Activated CD4-positive, alpha-beta memory T cell treated with anti-CD3 and anti-CD28 coated beads, Interleukin-2, amount 10 ng/mL, durations not matched to agents 7 days and 5 days (primary cell): ENCODE measurements at places on chromosomes 7 and 10.

DNA sequence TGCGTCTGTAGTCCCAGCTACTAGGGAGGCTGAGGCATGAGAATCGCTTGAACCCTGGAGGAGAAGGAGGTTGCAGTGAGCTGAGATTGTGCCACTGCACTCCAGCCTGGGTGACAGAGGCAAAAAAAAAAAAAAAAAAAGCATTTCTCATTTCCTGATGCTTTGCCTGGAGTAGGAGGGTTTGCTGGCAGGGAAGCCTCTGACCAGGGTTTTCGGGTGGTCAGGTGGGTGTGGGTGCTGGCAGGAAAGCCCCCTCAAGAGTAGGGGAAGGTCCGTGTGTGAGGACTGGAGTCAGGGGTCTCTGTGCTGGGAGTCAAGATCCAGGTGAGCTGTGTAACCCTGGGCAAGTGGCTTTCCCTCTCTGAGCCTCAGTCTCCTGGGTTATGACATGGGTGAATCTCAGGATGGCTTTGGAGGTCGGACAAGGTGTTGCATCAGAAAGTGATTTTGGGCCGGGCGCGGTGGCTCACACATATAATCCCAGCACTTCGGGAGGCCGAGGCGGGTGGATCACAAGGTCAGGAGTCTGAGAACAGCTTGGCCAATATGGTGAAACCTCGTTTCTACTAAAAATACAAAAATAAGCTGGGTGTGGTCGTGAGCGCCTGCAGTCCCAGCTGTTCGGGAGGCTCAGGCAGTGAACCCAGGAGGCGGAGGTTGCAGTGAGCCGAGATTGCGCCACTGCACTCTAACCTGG, 3.2 kb downstream of the AMZ1 start:
- no peak for DNase-seq

DNA sequence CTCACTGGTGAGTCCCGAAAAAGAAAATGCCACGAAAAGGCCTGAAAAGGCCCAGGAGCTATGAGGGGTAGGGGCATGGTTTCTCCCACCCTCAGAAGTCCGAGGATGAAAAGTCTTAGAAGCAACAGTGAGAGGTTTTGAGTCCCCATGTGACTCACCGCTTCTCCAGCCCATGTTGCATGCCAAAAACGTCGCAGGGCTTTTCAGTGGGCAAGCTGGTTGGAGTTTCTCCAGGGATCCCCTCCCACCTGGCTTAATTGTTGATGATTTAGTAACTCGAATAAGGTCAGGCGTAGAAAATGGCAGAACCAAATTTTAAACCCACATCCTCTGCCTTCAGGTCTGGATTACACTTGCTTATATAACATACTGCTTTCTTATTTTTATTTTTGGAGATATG, 96.3 kb upstream of the ARMC3 start:
- no peak for DNase-seq

- no peak for DNase-seq
Observed at GRCh38 chr10:75403144-75403938, 1.8 kb upstream of the ZNF503 start.

DNA sequence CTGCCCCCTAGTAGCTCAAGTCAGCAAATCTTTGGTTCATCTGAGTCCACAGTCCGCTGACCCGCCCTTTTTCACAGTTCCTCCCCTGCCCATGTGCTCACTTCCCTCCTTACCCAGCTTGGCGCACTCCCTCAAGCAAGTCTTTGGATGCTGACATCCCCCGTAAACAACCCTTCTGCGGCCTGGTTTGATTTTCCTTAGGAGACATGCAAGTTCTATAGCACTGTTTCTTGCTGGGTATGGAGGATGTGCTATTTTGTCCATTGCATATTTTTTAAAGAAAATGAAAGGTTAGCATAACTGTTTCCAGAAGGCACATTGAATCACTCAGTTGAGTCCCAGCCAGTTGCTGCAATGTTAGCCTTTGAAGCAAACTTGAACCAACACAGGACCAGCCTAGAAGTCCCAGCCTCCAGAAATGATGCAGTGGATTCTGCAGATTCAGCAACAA, 38.2 kb downstream of the HTRA1 start:
- no peak for DNase-seq

GRCh38 chr10:123320091-123320490, 165.9 kb downstream of the BUB3 start:
- no peak for DNase-seq

DNA sequence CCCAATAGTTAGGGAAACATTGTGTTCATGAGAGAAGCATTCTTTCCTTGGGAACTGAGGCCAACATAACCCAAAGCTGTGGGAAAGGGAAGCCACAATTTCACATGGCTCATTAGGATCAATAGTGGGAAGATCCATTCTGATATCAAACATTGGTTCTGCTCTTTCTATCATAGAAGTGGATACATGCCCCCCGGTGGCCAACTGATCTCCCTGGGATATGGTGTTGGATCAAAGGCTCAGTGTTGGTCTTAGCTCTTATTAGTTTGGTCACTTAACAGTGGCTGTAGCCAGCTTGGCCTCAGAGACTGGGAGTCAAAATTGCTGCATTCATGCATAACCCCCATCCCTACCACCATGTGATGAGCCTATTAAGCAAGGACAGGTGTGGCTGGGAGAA, 6.7 kb upstream of the GIMAP4 start:
- DNase-seq: no peak

DNA sequence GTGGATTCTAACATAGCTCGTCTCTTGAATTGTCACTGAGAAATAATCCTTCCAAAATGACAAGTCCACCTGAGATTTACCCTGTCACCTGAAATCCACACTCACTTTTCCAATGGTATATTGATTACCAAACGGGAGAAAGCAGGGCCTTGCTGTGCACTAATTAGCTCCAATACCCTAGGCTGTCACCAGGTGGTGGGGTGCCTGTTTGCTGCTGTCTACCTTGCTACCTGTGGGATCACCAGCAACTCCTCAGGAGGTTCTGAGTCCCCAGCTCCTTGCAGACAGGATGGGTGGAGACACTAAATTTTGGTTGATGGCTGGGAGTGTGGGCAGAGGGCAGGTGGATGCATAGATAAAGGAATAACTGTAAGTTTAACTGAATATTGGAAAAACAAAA, 237.2 kb upstream of the ZNF32 start:
- no peak for DNase-seq

DNA sequence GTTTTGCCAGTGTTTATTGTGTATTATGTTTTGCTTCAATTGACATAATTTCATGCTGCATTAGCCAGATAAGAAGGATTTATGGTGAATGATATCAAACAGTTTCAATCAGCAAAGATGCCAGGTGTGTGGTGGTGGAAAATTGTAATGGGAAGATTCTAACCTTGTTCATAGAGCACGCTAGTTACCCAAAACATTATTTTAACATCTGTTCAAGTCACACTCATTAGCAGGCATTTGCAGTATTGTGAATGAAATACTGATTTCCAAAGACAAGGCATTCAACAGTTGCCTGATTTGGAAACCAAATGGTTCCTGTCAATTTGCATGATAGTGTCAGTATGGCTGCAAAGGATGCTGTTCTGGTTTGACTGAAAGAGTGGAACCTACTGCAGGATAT, 129.7 kb downstream of the EPC1 start:
- no peak for DNase-seq
